Urinary bladder (tissue), 4 donors: ENCODE measurements at places on chromosomes 11 and 22. TPM values are rescaled to one million over a fixed set of nuclear protein-coding genes. Genes with fewer than 3 reads are reported as not detected.

MCHR1 gene
- 0.26 TPM for total RNA-seq

ROM1 gene
- 1.3 TPM for total RNA-seq

VWCE gene
- 0.63 TPM for total RNA-seq

SLC22A25 gene
- not detected for total RNA-seq

DNA sequence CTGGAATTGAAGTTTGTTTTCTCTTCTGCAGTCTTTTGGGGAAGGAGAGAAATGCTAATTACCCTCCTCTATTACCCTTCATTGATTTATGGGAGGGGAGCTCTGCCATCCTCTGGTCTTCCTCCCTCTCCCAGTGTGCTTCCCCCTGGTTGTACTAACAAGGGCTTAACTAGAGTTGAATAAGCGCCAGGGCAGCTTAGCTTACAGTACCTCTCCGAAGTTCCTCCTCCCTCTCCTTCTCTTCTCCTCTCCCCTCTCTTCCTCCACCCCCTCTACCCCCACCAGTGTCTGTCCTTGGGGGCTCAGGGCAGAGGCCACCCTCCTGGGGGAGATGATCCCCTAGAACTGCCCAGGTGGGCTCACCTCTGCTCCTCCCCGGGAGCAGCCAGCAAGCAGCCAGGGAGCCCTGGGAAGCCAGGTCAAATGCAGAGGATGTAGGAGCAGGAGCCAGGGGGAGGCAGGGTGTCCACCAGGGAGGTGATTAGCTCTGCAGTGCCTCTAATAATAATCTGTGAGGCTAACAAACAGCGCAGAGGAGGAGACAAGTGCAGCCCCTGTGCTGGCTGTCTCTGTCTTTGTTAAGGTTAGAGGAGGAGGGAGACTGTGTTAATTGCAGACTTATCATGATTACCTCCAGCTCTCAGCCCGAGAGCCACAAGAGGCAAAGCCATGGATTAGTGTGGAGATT, 191.6 kb upstream of the CADM1 start:
- no peak for DNase-seq

DNA sequence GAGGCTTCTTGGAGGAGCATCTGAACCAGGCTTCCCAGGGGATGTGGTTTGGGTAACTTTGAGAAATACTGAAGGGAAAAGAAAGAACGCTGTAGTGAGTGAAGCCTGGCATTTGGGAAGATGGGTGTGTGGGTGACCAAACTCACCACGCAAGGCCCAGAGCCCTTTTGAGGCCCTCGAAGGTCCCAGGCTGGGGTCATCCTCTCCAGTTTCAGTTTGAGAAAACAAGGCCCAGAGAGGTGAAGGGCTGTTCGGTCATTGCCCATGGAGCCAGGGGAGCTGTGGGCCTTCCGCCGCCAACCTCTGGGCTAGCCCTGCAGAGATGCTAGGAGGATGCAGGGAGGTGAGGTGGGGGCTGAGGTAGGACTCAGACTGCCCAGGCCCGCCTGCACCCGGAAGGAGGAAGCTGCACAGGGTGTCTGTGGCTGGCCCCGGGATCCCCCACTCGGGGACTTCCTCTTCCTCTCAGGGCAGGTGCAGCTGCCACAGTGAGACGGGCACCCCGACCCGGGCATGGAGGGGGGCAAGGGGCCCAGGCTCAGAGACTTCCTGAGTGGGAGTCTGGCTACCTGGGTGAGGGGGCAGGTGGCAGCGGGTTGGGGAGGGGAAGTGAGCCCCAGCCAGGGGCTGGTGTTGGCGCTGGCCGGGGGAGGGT, at the start of gene CCDC88B:
CCDC88B (plus strand) TSS at position 451 of the 655 bp plus-strand sequence; CDS start at position 514, 63 bp downstream.
- DNase-seq: no peak

GRCh38 chr22:45318558-45319323, 9.0 kb downstream of the FAM118A start:
- DNase-seq: no peak
